Activated naive CD4-positive, alpha-beta T cell (primary cell): ENCODE measurements at places on chromosomes 2 and 18.

GRCh38 chr2:221397187-221397586 lies 174.9 kb downstream of the EPHA4 start:
- no peak for DNase-seq

GRCh38 chr2:130827502-130828251 lies 9.0 kb upstream of the ARHGEF4 start:
- no peak for DNase-seq

- DNase-seq = no peak
Observed at GRCh38 chr2:226873826-226874225, 38.0 kb downstream of the RHBDD1 start.

DNA sequence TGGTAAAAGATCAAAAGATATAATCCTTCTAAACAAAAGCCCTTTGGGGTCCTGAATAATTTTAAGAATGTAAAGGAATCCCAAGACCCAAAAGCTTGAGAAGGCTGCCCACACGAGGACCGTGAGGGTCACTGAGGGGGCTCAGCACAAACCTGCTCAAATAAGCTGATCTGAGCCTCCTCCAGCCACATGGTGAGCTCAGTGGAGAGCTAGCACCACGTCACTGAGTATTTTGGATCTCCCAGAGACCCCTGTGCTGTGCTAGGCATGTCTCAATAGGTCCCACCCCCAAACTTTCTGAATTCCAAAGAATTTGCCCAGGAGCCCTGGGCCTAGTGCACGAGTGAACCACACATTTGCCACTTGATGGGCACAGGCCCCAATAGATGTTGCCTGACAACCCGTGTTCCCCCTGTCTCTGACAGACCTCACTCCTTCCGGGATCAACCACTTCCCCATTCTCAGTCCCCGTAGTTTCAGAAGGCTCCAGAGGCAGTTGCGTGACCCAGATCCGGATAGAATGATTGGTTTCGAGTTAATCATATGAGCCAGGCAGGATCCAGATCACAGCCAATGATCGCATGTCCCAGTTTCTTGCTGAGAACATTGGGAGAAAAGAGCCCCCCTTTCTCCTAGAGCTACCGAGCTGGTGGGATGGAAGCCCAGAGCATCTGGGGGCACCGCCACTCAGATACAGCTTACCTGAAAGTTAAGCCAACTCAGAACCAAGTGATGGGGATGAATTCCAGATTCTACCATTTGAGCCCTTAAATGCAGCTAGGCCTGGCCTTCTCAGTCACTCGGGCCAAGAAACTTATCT lies 203.8 kb downstream of the TNS1 start:
- DNase-seq = no peak

DNA sequence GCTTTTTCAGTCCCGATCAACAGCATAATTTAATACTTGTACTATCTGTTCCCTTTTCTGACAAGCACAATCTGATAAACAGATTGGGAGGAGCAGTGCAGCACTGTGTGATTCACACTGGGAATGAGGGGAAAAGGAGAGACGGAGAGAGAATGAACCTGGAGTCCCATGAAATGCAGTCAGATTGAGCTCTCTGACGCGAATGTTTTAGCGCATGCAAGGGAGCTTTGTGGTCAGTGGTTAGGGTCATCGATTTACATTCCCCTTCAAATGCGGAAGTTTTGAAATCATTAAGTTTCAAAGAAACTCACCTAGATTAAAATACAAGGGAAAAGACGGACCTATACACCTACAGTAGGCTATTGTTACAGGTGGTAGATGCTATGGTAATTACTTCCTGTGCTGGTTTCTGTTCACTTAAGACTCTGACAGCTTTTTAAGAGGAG lies 99.6 kb downstream of the KCTD1 start:
- DNase-seq = no peak

DNA sequence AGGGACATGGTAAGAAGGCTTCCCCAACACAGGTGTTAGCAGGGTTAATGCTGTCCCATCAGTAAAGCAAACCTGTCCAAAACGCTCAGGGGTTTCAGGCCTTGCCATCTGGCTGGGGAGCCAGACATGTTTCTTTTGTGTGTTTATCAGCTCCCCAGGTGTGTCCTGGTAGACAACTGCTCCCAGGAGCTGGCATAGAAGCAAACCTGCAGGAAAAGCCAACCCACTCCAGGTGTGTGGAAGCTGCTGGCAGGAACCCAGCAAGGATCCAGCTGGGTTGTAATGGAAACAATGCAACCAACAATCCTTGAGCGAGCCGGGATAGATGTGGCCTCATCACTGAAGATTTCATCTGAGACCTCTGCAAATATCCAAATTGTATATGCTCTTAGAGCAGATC lies 123.1 kb downstream of the RAB3GAP1 start:
- DNase-seq = no peak
